Midbrain (tissue), 1 donor: ENCODE measurements at places on chromosomes 7 and 10.

DNA sequence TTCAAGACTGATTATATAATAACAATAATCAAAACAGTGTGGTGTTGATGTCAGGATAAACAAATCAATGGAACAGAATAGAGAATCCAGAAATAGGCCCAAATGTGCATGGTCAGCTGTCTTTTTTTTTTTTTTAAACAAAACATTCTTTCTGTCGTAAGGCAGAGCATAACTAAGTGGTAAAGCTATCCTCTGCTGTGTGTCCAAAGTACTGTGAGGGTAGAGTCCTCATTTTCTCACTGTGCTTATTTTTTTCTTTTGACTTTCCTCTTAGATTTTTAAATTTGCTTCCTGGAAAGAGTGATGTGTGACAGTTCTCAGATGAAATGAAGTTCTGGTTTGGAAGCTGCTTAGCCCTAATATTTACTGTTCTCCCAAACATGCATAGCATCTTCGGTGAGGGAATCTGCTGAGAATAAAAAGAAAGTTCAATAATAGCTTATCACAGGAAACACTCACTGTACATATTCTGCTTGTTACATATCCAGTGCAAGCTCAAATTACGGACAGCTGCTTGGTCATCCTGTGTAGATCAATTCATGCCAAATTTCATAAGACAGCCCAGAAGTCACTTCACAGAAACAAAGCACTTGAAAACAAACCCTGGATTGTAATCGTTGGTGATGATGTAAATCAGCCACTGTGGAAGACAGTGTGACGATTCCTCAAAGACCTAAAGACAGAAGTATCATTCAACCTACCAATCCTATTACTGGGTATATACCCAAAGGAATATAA lies 423.9 kb downstream of the NEBL start:
- no peak for DNase-seq

DNA sequence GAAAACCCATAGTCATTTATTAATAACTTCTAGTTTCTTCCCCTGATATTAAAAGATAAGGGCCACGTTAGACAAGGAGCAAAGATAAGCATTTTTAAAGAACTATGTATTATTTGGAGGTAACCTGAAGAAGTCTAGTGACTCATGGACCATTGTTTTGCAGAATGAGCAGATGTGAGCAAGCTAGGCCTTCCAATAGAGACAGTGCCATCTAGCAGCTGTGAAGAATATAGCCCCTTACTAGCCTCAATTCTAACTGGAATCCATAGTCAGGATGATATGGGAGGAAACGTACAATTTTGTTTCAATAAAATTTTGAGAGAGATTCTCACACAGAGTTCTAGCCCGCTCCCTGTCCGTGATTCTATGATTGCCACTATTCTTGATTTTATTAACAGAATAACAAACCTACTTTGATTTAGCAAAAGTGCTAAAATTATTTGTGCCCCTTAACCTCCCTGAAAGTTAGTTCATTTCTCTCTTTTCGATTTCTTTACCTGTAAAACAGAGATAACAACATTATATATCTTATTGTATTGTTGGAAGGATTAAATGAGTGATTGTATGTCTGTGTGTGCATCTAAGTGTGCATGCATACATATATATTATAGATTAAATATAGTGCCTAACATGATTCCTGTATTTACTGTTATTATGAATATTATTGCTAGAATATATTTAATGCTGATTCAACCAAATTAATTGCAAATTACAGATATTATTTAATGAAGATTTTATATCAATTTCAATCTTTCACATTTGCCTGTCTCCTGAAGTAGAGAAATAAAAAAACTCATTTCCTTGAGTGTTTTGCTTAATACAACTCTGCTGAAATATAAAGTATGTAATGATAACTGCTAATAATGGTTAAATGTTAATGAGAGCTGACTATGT lies 22.7 kb downstream of the FAM237B start:
- peak; percentile 15 for DNase-seq

- DNase-seq = no peak
Observed at GRCh38 chr10:31187607-31188210, 131.3 kb upstream of the ZEB1 start.

GRCh38 chr7:48992816-48993215 lies 68.5 kb downstream of the CDC14C start:
- DNase-seq = no peak

GRCh38 chr10:3831608-3832007 lies 46.6 kb upstream of the KLF6 start:
- DNase-seq = no peak

DNA sequence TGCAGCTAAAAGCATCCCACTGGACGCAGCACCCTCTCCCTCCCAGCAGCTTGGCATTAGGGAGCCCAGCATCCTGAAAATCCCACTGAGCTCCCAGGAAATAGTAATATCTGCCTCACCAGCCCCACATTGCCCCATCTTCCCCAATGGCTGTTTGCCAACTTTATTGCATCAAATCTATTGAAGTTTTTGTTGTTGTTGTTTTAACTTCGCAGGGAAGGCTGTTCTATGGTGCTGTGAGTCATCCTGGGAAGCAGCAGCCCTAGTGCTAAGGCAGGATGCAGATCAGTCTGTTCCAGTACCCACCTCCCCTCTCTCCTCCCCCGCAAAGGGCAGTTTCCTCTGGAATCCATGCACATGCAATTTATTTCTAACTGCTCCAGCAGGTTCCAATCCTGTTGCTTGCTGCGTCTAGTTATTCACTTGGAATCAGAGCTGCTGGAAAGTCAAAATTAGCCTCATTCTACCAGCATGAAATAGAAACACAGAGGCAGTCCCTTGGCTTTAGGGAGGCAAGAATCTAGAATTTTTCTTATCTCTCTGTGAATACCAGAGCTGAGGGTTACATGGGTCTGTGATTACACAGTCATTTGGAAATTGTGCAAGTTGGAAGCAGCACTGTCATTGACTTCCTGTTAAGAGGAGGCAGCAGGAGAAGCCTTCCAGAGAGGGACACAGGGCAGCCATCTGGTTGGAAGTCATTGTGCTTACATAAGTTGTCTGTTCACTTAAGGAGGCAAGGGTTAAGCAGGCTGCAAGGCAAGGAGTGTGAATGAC lies 115.9 kb upstream of the CACUL1 start:
- no peak for DNase-seq

GRCh38 chr10:123354521-123354920 lies 200.3 kb downstream of the BUB3 start:
- no peak for DNase-seq

- peak; percentile 66 for DNase-seq
Observed at GRCh38 chr7:5424749-5425506, 1.3 kb upstream of the TNRC18 start.

DNA sequence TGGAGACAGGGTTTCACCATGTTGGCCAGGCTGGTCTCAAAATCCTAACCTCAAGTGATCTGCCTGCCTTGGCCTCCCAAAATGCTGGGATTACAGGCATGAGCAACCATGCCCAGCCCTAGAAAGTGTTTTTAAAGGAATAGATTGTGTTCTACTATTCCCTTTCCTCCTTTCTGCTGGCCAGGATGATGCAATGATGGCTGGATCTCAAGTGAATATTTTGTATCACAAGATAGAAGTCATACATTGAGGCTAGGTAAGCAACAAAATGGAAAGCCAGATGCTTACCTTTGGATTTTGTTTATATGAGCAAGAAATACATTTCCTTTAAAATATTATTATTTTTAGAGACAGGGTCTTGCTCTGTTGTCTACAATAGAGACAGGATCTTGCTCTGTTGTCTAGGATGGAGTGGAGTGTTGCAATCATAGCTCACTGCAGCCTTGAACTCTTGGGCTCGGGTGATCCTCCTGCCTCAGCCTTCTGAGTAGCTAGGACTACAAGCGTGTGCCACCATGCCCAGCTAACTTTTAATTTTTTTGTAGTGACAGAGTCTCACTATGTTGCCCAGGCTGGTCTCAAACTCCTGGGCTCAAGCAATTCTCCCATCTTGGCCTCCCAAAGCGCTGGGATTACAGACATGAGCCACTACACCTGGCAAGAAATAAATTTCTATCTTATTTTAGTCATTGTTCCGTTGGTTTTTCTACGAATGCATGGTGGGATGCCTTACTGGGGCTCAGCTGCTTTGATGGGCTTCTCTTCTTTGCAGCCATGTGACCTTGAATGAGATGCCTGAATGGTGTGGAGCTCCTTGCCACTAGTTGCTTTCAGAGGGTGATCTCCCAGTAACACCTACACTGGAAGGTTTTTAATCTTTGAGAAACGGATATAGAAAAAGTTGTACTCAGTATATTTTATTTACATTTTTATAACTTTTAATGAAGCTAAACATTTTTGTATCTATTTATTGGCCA lies 5.8 kb upstream of the AEBP1 start:
- DNase-seq = no peak

GRCh38 chr7:12064586-12065127 lies 146.4 kb upstream of the TMEM106B start:
- no peak for DNase-seq
